ENCODE measurements at places on chromosomes 2 and 18.

GRCh38 chr18:55833543-55833942 lies 245.6 kb upstream of the TCF4 start:
- DNase-seq = peak; percentile 96

- no peak for DNase-seq
Measured at GRCh38 chr2:72001937-72002690, 145.5 kb downstream of the CYP26B1 start.

DNA sequence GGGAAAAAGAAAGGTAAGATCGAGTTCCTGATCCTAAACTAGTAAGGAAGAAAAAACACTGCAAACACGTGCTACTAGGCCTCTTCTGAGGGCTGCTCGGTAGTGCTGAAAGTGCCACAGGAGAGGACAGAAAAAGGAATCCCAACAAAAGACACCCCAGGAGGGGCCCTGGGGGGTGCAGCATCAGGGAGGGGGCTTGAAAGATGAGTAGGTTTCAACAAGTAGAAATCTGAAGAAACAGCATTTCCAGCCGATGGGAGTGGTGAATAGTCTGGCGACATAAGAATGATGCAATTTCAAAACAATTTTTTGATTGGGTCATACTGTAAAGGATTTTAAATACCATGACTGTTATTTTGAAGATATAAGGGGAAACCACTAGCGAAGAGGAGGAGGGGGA lies 98.6 kb downstream of the NOL10 start:
- DNase-seq = no peak

GRCh38 chr18:78889250-78889649 lies 90.4 kb upstream of the SALL3 start:
- no peak for DNase-seq

DNA sequence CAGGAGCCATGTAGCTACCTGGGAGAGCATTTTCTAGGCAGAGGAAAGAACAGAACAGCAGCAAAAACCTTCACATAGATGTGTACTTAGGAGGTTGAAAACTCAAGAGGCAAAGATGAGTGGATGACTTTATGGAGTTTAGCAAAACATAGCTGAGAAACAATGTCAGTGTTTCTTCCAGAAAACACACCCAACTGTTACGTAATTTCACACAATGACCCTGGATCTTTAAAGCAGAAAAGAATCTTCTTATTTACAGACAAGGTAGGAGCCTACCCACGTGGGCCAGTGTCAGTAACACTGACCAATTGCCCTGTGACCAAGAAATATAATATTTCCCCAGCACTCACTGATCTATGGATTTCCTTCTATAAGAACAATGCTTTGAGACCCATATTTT lies 254.6 kb downstream of the CDH20 start:
- DNase-seq = no peak

DNA sequence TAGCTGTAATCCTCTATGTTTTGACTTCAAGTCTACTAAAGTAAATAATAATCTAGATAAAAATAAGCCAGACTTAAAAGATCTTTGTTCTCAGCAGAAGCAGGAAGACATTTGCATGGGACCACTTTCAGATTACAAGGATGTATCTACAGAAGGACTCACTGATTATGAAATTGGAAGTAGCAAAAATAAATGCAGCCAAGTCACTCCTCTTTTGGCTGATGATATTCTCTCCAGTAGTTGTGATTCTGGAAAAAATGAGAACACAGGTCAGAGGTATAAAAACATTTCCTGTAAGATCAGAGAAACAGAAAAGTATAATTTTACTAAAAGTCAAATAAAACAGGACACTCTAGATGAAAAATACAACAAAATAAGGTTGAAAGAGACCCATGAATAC lies 338.4 kb downstream of the ZNF804A start:
- no peak for DNase-seq

DNA sequence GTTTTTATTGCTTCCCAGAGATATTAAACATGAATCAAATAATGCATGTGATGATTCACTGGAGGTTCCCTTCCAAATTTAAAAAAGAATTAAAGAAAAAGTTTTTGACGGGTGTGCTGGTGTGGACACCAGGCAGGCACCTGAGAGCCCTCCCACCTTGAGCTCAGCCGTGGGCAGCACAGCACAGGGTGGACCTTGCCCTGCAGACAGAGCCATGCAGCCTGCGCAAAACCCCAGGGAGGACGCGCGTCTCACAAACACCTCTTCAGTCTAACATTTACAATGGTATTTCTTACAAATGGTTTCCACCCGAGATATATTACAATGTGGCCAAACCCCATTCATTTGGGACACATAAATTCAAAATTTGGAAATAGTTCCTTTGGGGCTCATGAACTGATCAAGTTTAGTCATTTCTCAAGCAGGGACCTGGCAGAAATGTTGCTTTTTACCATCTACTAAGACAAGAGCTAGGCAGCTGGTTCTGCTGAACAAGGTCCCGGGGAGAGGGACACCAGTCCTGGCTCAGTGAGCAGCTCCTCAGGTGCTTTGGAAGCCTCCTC lies 45.4 kb downstream of the ODC1 start:
- no peak for DNase-seq

DNA sequence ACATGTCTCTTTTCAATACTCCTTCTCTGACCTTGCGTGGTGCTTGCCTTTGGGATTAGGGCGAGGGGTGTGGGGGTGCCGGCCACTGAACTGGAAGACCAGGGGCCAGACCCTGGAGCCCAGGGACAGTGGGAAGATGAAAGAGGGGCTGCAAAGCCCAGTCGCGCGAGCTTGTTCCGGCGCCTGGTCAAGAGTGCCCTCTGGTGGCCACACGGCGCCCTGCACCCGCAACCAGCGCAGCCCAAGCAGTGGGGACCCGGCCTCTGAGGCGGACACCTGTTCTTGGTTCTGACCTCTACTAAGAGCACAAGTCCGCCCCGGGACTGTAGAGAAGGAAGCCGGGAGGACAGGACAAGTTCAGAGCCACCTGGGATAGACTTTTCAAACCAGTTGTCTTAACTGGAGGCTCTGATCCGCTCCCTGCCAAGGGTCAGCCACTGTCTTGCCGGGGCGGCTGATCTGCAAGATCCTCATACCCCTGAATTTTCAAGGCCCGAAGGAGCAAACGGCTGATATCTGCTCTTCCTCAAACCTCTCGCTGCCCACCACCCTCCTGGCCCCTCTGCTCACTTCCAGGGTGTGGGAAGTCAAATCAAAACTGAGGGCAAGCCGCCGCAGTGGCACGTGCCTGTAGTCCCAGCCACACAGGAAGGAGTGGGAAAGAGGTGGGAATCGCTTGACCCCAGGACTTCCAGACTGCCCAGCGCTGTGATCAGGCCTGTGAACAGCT lies 14.9 kb upstream of the MSH6 start:
- no peak for DNase-seq

- no peak for DNase-seq
Measured at GRCh38 chr2:145752091-145752806, 1232.3 kb upstream of the ZEB2 start.

DNA sequence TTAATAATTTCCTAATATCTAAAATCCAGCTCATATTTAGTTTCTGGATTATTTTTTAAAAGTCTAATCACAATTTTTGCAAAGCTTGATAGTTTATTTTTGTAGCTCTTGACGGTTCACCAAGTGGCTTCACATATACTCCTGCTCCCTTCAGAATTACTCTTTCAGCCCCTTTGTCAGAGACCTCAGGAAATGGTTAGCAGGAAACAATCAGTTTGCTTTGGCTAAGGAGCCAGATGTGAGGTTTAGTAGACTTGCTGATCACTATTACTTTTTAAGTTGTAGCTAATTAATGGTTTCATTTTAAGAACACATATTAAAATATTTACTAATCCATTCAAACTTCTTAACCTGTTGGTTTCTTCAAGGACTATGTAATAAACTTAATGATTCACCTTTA lies 2.3 kb downstream of the RBBP8 start:
- no peak for DNase-seq

DNA sequence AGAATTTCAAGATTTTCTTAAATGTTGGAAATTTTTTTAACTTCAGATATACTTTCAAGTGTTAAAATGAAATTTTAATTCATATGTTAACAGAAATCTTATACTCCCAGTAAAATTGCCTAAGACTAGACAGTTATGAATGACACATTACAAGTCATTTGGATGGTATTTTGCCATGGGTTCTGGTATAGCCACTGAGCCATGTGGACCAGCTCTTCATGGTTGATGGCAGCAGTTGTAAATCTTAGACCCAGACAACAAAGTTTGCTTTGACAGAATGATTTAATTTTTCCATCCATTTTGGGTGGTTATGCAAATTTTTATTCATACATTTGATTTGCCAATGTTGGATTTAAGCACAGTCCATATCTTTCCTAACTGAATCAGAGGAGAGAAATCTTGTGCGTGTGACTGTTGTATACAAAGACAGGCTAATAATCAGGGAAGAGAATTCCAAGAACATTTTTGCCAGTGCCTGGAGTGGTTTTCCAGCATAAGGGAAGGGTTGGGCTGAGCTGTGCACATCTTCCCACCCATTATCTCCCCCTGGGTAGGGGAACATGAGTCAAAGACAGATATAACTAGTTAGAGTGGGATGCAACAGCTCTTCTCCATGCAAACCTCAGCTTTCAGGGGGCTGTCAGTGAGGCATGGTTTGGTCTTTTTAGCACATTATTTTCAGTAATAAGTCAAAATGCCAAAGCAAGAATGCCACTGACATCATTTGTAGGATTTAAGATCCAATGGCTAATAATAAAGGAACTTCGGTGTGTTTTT lies 28.1 kb upstream of the INPP4A start:
- no peak for DNase-seq

DNA sequence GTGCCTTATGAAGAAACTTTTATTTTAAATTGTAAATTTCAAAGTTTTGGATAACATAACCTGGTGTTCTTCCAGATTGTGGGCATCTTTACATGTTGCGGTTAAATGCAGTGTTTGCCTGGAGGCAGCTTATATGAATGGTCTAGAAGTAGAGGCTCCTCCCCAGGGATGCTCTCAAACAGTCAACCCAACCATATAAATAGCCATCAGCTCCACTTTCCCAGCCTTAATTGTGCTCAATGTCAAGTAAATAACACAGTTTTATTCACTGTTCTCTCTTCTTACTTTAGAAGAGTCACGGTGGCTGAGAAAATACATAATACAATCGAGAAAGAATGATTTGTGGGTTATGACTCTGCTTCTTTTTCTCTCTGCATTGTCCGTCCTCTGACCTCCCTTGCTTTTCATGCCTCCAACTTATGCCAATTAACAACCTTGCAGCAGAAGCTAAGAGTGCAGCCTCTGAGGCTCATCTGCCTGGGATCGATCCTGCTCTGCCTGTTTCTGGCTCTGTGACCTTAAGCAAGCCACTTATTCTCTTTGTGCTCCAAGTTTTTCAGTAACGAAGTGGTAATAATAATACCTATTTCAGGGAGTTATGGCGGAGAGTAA lies 100.3 kb downstream of the DAW1 start:
- no peak for DNase-seq

DNA sequence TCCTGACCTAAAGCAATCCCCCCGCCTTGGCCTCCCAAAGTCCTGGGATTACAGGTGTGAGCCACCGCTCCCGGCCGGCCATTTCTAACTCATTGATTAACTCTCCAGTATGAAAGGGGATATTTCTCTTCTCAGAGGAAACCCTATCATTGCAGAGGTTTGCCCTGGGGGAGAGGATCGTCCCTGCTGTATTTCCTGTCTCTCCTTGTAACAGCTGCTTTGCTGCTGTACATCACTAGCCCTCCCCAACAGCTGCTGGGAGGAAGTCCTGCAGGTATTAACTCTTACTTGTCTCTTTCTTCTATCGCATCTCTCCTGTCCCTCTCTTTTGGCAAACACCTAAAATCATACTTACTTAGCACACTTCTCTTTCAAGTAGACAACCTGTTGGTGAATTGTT lies 219.0 kb upstream of the DSEL start:
- no peak for DNase-seq

- DNase-seq = peak; percentile 86
Measured at GRCh38 chr2:45938649-45939511, 287.4 kb downstream of the PRKCE start.

Data from BJ (cell line).